ENCODE measurements at places on chromosomes 4 and X. TPM values are rescaled to one million over a fixed set of nuclear protein-coding genes. Genes with fewer than 3 reads are reported as not detected.

GRCh38 chr4:8129136-8129535 lies 29.5 kb downstream of the ABLIM2 start:
- DNase-seq: no peak

DNA sequence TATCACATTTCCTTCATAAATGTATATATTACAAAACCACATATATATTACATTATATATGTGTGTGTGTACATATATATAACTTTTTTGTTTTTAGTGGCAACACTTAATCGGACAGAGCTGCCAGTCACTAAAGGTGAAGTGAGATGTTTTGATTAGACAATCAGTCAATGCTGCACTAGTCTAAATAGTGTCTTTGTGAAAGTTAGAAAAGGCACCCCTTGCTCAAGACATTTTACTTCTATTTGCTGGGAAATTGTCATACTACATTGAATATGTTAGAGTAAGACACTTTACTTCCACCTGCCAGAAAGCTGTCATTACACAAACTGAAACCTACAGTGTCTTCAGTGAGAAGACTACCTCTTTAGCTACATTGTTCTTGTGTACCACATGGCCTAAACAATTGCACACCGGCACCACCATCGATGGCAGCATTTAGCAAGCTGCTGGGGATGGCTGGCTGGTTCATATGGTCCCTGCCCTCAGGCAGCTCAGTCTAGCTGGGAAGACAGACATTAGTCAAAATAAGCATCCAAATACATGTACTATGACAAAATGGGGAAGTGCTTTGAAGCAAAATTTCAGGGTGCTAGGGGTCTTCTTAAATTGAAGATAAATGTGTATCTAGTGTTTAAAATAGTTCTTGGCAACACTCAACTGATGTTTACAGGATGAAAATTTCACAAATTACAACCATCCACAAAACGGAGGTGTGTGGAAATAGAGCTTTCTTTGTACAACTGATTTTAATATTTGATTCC lies 148.1 kb upstream of the GATB start:
- no peak for DNase-seq

DNA sequence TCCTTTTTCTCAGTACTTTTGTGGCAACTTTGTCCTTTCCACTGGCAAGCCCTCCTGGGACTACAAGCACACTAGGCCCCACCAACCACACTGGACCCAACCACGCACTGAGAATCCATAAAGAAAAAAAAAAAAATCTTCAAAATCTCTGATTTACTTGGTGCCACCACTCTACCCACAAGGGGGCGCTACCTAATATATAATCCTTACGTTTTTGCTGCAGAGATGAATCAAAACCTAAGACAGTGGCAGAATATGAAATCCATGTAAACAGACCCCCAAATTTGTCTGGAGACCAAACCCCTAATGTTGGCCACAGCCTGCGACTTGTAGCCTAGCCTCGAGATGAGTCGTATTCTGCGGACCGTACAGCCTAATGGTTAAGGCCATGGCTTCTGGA lies 63.5 kb upstream of the ARHGAP36 start:
- DNase-seq: no peak

- no peak for DNase-seq
Measured at GRCh38 chr4:35066406-35066805, 1177.9 kb downstream of the ARAP2 start.

DNA sequence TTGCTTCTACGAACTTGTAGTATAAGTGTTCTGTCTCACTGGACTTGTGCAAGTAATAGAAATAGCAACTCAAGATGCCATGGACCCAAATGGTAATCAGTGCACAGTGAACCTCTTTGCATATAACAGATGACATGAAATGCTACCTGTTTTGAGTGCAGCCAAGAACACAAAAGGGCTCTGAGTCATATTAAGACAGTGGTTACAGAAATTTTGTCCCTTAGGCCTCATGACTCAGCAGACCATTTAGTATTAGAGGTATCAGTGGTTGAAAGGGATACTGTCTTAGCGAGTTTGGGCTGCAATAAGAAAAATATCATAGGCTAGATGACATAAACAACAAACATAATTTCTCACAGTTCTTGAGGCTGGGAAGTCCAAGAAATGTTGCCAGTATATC lies 502.9 kb upstream of the PCDH10 start:
- DNase-seq: no peak

DNA sequence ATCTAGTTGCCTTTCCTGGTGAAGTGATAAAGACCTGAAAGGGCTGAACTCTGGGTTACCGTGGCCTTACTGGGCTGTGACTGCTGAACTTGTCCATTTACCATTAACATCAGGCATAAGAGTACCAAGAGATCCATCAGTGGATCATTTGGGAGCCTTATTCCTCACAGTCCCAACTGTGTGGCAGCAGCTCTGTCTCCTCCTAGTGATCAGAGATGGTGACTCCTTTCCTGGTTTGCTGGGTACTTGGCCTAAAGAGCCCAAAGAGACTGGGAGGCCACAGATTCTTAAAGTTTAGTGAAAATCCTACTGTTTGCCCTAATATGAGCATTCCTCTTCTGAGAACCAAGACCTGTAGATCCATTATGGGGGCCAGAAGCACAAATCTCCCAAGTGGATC lies 56.3 kb upstream of the ATP6AP2 start:
- no peak for DNase-seq

DNA sequence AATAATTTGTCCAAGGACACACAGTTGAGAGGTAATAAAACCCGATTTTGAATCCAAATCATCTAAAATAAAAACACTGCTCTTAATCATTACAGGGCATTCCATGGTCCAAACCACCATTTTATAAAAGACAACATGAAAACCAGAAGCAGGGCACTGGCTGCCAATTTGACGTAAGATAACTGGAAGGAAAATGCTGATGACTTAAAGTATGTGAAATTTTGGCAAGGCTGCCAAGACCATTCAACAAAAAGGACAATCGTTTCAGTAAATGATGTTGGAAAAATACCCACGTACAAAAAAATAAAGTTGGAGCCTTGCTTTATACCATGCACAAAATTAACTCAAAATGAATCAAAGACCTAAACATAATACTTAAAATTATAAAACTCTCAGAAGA lies 344.4 kb downstream of the RAPGEF2 start:
- DNase-seq: no peak

GRCh38 chr4:145066063-145066501 lies 31.9 kb downstream of the ANAPC10 start:
- no peak for DNase-seq

DNA sequence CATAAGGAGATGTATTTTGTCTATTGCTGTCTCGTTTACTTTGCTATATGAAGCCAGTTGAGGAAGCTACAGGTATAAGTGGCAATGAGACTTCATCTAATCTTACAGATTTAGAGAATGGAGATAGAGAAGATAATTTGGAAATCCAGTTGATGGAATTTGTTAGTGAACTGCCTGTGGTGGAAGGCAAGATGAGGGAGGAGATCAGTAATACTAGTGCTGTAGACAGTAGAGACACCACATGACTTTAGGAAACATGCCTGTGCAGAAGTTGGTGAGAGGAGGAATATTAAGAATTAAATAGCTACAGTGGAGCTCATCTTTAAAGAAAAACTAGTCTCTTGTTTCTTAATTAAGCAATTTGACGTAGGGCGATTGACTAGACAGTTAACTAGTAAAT lies 51.3 kb downstream of the RBPJ start:
- no peak for DNase-seq

- DNase-seq: no peak
Measured at GRCh38 chr4:52664479-52664878, 5.4 kb upstream of the USP46 start.

DNA sequence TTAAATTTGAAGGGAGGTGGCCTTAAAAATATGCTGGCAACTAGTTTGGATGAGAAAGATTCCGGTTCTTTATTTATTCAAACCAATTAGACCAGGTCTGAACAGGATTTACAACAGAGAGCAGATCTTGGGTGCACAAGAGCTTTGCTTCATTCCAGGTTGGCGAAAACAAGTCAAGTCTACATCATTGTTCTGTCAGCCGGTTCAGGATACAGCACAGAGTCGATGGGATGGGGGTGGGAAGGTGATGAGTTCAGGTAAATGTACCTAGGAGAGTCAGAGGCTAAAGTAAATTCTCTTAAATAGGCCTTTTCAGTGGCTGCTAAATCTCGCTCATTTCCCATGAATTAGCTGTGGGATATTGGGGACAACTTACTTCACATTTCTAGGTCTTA lies 882 bp upstream of the STIM2 start:
- no peak for DNase-seq

DNA sequence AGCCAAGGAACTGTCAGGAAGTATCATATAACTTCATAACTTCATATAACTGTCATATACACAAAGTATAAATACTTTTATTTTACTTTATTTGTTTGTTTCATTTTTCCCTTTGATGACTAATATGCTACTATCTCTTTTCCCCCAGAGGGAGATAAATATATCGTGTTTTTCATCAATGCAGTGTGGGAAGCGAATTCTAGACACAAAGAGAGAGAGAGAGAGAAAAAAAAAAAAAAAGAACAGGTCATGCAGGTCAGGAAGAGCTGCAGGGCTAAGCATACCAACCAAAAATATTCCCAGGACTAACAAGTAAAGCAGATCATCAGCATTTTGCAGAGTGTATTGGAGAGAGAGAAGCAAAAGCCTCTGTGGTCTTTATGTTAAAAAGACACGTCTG lies 1849.2 kb downstream of the STIM2 start:
- no peak for DNase-seq

Gene TCEAL6
- total RNA-seq: not detected

Gene PABPC5
- total RNA-seq: 0.58 TPM

Gene BTC
- total RNA-seq: 0.39 TPM

Gene PPP1R3F
- total RNA-seq: 5.7 TPM

Gene UGT8
- 4.3 TPM for total RNA-seq

Gene EGF
- total RNA-seq: 0.10 TPM

Gene UGT2A1
- not detected for total RNA-seq

Data from glomerular endothelial cell (primary cell).